ENCODE measurements at places on chromosomes 7 and 10.

DNA sequence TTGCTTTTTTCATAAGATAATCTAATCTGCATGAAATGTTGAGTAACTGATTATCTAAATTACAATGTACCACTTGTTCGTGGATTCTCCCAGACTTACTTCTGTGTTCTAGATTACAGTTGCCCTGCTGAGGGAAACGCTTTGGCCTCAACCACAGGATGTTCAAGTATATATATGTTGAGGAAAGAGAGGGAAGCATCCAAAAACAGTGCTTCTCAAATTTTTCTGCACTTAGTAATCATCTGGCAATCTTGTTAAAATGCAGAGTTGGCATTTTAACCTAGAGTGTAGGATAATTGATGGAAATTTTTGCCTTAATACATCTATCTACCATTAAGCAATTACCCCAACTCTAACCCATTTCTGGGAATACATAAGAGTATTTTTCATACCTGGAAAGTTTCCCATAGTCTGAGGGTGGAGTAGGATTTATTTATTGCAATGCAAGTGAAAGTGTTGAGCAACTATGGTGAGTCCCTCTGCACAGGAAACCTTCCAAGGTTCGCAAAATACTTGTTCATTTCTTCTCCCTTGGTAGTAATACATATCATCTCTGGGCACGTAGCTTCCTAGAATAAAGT, 59.6 kb upstream of the C1GALT1 start:
- DNase-seq = no peak

- DNase-seq = no peak
Observed at GRCh38 chr10:118729641-118730258, 25.0 kb downstream of the CACUL1 start.

GRCh38 chr7:121394709-121395140, 1.4 kb downstream of the FAM3C start:
- no peak for DNase-seq

DNA sequence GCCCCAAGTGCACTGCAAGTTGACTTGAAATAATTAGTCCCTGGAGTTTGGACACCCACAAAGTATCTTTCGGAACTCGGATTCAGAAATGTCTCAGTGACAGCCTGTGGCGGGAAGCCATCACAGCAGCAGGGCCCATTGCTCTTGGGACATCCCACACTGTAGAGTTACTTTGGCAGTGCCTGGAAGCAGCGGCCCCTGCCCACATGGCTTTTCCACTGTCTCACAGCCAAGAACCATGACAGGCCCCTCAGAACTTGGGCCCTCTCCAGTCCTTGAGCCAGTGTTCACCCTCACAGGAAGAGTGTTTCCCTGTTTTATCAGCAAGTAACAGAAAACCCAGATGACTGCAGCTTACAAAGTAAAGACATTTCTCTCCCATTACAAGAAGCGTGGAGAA, 477.0 kb upstream of the GALNT17 start:
- no peak for DNase-seq

- no peak for DNase-seq
Observed at GRCh38 chr10:32072025-32072800, 16.0 kb upstream of the KIF5B start.

DNA sequence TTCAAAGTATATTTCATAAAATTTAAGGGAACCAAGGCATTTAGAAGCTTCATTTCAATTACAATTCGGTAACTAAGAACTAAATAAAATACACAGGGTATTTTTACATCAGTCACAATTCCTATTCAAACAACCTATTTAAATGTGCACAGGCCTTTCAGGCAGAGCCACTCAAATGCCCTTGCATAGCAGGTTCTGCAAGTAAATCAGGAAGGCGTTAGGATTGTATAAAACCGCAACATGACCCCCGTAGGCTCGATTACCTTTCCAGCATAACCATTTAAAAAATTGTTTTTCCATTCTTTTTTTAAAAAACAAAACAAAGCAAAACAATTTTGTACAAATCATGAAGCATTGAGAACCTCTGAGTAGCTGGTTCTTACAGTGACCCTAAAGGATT, 289.9 kb upstream of the SP8 start:
- no peak for DNase-seq

GRCh38 chr7:42332605-42333222, 95.7 kb upstream of the GLI3 start:
- no peak for DNase-seq

DNA sequence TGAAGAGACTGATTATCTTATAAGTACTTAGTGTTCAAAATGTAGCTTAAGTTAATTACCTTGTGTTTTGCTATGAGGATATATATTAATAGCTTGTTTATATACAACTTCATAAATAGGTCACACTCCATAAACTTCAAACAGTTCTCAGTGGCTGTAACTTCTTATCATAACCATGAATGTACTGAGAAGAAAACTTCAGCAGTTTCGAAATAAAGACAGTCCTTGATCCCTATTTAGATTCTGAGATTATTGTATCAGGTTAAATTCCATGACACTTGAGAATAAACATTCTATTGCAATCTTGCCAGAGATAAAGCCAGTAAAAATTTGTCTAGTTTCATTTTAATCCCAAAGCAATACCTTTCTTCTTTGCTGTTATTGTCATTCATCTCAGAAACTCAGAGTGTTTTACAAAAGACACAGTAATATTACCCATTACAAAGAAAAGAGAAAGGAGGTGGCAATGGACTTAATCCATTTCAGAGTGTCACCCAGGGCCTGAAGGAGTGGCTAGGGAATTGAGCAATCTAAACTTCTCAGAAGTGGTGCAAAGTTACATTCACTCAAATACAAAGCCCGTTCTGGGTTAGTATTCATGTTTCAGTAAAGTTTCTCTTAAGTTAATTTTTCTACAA, 403.6 kb downstream of the SEMA3D start:
- no peak for DNase-seq

DNA sequence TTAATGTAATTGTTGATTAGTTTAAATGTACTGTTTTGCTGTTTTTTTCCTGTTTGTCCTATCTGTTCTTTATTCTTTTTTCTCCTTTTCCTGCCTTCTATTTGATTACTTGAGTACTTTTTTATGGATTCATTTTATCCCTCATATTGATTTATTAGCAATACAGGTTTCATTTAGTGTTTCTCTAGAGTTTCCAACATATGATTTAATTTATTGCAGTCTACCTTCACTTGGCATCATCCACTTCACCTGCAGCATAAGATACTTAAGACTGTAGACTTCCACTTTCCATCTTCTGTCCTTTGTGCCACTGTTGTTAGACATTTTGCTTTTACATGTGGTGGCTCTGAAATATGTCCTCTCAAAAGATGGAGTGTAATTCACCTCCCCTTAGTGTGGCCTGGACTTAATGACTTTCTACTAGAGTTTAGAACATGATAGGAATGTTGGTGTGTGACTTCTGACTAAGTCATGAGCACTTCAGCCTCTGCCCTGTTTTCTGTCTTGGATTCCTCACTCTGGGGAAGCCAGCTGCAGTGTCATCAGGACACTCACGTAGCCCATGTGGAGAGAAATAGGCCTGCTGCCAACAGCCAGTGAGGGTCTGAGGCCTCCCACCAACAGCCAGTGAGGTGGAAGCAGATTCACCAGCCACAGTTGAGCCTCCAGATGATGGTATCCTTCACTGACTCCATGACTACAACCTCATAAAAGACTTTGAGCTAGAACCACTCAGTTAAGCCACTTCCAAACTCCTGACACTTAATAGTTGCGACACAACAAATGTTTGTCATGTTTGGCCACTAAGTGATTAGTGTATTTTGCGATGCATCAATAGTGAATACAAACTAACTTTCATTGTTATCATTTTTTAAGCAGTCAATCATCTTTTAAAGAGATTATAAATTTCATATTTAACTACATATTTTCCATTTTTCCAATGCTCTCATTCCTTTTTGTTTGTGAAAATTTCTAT, 643.5 kb upstream of the DPP6 start:
- no peak for DNase-seq

GRCh38 chr10:1579141-1579491, 158.2 kb downstream of the ADARB2 start:
- DNase-seq = no peak

DNA sequence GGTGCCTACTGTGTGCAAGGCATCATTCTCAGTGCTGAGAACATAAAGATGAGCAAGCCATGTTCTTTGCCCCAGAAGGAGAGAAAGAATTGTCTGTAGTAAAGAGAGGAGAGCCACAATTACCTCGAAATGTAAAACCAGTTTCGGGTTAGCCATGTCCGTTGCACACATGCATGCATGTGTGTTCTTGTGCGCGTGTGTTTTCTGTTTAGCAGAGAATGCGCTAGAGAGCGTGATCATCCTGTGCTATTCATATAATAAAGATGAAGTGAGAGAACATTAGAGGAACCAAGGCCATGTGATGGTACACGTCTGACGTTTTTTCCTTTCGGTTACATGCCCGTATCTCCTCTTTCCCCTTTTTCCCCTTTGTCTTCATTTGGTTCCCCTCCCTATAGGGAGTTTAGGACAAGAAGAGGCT, 158.2 kb downstream of the CELF2 start:
- no peak for DNase-seq

- no peak for DNase-seq
Observed at GRCh38 chr7:100413346-100413745, 15.2 kb downstream of the ZCWPW1 start.

GRCh38 chr7:84484502-84485079, 290.0 kb upstream of the SEMA3A start:
- no peak for DNase-seq

- no peak for DNase-seq
Observed at GRCh38 chr10:114212153-114212552, 26.9 kb upstream of the VWA2 start.

DNA sequence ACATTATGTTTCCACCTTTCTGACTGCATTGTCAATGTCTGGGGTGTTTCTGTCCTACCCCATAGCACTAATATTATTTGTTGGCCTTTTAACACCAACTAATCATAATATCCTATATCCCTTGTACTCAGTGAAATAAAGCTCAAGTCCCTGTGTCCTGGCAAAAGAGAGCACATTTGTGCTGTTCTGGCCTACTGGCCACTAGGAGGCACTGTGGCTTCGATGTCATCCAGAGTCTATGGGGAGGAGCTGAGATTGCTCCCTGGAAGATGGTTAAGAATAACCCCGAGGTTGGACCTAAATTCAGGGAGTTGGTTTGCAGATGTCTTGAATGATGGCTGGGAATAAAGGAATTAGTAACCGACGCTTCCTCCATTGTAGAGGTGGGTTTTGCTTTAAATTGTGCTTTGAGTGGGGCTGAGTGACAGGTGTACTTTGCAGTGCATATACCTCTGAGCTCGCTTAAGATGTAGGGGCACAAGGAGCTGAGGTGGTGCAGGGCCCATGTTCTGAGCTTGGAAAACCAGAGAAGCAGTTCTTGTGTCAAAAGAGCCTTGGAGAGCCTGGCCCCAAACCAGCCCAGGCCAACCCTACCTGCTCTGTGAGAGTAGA, 191.2 kb upstream of the PRSS1 start:
- peak; percentile 14 for DNase-seq

DNA sequence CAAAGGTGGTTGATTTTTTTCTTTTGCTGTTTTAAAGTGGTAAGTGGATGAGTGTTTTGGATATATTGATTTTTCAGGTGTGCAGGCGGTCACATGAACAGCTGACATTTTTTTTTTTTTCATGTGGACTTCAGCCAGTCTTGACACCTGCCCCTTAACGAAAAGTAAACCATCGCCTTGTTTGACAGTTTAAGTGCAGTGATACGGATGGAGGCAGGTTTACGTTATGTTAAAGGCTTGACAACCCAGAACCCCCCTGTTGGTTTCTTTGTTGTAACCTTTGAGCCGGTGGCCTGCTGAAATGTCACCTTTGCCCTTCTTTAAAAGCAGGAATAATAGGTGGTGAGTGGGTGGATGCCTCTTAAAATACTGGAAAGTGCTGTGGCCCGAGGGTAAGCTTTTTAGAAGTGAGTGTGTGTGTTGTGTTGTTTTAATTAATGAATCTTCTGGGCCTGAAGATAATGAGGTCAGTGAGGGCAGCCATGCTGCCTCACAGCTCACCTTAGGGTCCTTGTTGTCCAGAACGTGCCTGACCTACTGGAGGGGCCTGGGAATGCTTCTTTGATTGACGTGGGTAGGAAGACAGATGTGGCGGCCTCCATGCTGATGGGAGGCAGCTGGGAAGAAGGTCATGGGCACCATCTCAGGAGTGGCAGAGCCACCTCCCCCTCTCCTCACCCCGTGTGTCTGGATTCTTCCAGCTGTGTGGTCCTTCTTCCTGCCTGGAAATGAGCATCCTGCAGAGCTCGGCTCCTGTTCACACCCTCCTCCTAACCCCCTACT, 69.8 kb downstream of the TCF7L2 start:
- no peak for DNase-seq

GRCh38 chr10:61130366-61130765, 186.4 kb upstream of the RHOBTB1 start:
- DNase-seq = no peak

DNA sequence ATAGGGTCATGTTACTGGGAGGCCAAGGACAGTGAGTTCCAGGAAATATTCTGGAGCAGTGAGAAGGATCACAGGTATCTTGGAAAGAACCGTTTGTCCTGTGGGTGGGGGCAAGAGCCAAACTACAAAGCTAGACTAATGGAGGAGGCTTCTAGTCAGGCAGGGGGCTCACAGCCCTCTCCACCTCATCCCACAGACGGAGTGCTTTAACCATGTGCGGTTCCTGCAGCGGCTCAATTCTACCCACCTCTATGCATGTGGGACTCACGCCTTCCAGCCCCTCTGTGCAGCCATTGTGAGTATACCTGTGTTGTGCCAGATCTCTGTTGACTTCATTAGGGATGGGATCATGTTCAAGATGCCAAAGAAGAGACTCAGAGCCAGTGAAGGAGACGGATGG, 8.1 kb downstream of the SEMA4G start:
- DNase-seq = no peak

- DNase-seq = no peak
Observed at GRCh38 chr7:44629829-44630522, 23.5 kb downstream of the OGDH start.

DNA sequence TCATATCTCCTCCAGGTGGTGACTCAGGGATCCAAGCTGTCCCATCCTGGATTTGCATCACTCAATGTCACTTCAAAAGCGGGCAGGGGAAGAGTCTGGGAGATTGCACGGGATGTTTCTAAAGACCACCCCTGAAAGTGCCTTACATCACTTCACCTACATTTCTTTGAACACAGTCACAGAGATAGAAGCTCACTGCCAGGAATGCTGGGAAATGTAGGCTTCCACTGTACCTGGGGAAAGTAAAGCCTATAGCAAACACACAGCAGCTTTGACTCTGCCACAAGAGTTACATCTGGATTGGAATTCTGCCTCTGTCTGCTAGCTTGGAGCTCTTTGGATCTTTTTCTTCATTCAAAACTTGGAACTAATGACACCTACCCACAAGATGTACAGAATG, 300.9 kb downstream of the WDR11 start:
- DNase-seq = no peak

DNA sequence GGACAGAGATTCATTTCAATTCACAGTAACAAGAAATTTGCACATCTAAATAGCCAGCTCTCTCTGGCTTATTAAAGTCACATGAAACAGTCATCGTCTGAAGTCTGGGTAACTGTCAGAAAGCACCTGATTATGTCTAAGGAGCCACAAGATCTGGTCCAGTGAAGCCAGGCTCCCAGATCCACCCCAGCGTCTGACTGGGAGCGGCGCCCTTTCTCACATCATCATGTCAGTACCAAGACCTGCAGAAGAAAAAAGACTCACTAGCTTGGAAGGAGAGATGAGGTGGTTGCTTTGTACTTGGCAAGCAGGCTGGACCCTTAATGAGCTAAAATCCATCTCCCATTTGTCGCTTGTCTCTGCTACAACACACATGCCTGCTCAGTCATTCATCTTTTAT, 58.4 kb downstream of the VOPP1 start:
- no peak for DNase-seq

- peak; percentile 25 for DNase-seq
Observed at GRCh38 chr10:133359554-133359971, 1.7 kb upstream of the FUOM start.
